Left ventricle myocardium inferior (tissue), 1 donor: ENCODE measurements at places on chromosomes 5 and 9. TPM values are rescaled to one million over a fixed set of nuclear protein-coding genes. Genes with fewer than 3 reads are reported as not detected.

DNA sequence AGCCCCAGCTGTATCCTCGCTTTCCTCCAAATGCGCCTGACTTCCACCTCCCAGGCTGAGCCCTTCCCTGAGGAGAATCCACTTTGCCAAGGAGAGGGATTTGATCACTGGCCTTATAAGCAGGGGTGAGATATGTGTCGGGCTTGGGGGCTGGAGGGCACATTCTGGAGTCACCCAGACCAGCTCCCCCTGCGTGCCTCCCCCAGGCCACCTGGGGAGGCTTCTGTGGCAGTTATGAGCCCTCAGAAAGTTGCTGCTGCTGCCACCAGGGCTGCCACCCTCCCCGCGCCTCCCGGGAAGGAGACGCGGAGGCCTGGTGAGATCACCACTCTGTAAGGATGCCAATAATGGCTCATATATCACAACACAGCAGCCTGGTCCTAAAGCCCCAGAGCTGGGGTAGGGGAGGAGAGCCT, 211.5 kb downstream of the PAPPA start:
- DNase-seq, result peak; percentile 47

- DNase-seq, result peak; percentile 10
Measured at GRCh38 chr9:113570749-113571711, 107.5 kb downstream of the RGS3 start.

DNA sequence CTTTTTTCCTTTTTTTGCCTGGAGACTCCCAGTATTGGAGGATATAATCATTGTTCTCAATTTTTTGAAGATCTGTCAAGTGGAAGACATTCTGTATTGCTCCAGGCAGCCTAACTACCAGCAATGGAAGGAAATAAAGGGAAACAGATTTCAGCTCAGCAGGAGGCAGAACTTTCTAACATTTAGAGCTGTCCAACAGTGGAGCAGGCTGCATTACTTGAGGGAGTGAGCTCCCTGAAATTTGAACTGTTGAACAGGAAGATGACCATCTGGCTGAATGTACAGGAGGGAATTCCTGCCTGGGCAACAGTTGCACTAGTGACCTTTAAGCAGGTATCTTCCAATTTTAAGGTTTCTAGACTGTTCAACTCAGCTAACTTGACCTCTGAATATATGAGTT, 1.1 kb upstream of the GAPVD1 start:
- no peak for DNase-seq

- no peak for DNase-seq
Measured at GRCh38 chr9:108722396-108722795, 133.4 kb downstream of the ACTL7B start.

GRCh38 chr5:168317521-168318147, 26.2 kb downstream of the WWC1 start:
- DNase-seq, result no peak

- DNase-seq, result no peak
Measured at GRCh38 chr5:80453366-80453765, 34.5 kb upstream of the FAM151B start.

DNA sequence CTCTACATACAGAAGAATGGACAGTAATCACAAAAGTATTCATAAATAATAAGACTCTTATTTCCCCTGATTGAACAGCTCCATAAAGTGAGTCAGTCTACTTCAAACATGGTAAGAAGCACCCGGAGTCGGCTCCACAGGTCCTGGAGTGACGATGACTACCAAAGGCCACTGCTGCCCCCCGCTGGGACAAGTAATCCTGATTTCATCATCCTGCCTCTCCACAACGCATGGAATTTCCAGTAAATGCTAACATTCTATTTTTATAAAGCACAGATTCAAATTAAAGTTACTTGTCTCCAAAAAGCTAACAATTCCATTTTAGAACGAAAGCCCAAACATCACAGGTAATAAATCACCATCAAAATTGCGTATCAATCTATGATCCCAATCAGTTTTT, 16.2 kb downstream of the ATPSCKMT start:
- DNase-seq, result no peak

GRCh38 chr5:143350751-143351602, 52.5 kb downstream of the NR3C1 start:
- DNase-seq, result no peak

DNA sequence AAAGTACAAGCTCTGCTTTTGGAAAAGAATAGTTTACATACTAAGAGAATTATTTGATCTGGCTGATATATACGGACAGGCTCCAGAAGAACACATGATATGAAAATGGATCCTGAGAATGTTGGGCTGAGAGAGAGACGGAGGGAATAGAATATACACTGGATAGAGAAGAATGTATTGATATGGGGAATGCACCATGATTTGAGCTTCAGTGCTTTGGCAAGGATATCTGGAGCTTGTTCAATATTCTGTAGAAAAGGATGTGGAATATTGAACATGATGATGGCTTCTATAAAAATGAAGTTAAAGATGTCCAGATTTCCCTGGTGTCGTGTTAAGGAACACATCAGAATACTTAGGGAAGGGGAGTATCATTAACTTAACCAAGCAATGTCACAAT, 280.5 kb upstream of the VLDLR start:
- DNase-seq, result no peak

DNA sequence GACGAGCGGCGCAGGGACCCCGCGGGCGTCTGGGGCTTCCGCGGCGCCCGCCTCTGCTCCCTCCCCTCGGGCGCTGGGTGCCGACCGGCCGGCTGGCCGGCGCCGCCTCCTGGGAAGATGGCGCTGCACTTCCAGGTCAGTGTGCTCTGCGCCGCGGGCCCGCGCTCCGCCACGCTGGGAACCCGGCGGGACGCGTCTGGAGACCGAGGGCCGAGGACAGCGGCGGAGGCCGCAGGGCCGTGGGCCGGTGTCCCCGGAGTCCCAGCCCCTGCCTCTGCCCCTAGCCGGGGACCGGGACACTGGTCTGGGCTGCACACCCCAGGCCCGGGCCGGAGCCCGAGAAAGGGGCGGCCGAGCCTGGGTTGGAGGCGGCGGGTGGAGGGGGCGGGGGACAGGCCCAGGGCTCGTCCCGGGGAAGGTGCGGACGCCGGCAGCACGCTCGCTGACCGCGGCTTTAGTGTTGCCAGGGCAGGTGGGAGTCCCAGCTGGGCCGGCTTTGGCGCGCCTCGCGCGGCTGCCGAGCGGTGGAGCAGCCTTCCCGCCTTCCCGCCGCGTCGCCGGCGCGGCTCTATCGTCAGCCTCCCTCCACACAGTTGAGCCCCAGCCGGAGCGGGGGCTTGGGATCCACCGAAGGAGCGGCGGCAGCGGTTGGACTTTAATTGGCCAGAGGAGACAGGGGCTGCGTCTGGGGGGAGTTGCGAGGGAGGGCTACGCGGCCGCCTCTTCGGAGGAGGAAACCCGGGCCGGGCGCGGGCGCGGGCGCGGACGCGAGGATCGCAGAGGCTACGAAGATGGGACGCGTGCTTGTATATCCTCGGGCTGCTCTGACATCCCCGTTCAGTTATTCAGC, at the start of gene RANBP17:
Gene RANBP17 (plus strand): TSS at position 102 of the 850 bp plus-strand sequence.
- peak; percentile 16 for DNase-seq

DNA sequence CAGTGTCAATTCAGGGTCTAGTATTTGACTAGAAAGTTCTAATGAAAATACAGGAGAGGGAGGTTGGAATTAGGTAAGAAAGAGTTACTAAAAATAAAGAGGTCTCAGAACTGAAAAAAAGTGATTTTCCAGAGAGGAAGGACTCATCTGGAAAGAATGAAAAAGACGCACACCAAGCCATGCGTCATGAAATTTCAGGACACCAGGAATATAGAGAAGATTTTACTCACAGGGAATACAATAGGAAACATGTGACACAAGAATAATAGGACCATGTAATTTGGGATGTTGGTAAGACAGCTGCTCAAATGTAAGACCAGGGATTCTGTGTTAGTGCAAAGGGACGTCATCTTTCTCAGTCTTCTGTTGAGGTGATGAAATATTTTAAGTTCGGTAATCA, 224.7 kb downstream of the GDNF start:
- no peak for DNase-seq

DNA sequence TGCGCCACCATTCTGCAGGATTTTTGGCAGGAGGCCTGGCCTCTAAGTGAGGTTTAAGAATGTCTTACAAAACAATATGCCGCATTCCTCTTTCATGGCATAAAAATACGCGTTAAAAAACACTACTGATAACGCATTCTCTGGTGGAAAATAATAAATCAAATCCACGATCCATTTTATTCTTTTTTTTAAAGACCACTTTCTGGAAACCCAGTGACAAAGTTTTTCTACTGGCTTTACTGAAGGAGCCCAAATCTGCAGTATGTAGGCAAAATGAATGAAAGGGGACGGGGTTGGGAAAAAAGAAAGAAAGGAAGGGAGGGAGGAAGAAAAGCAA, 2.0 kb downstream of the SV2C start:
- DNase-seq, result no peak

DNA sequence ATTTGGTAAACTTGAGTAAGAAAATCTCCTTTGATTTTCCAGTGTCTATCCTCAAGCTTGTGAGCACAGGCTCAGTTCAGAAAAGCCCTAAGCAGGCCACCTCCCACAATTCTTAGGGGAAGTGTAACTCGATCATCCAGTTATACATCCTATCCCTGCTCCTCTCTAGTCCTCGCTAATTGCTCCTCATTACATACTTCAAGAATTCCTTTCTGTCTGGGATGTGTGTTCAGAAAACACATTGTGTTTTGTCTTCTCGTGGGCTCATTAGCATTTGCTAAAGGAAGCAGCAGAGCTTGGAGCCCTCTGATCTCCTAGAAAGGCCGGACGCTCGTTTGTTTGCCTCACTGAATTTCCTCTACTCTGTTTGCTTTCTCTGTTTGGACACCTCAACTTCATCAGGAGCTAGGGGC, 268.2 kb upstream of the RFX3 start:
- no peak for DNase-seq

- no peak for DNase-seq
Measured at GRCh38 chr9:80410106-80410505, 838.3 kb downstream of the TLE4 start.

DNA sequence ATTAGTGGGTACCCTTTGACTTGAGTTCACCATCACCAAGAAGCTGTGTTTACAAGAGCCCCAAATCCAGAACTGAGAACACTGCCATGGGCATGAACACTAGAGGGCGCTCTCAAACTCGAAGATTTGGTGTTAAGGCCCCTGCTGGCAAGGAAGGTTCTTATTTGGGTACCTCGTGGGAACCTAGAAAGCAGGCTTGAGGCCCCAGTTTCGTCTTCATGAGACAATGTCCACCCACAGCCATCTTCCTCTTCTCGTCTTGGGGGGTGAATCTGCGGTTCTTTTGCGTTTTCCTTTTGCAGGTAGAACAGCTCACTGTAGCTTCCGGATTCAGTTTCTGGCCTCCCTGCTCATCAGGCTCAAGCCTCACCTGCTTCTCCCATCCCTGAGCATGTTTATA, 184.0 kb downstream of the SEMA5A start:
- peak; percentile 24 for DNase-seq

DNA sequence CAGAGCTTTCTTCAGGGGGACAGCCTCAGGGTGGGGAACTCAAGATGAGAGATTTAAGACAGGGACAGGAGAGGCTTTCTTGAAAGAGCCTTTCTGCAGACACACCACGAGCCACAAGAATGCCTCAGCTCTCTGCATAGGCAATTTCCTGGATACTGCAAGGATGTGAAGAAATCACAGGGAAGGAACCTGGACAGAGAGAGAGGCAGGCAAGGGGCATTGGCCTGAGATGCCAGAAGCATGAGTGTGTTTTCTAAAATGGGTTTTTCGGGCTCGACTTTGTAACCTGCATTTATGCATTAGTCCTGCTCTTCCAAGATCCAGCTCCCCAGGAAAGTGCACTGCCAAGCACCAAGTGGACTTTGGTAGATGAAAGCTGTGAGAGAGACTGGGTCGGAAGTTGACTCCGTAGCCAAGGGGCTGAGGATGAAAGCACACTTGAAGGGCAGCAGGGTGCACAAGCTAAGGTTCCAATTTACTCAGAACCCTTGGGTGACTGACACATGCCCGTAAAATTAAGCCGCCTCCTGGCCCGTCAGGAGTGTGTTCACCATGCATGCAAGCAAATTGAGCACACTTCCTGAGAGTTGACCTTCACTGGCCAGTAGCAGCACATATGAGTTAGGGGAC, 90.9 kb downstream of the CFAP90 start:
- DNase-seq, result no peak

GRCh38 chr5:177036921-177037320, 14.4 kb downstream of the ZNF346 start:
- no peak for DNase-seq

DNA sequence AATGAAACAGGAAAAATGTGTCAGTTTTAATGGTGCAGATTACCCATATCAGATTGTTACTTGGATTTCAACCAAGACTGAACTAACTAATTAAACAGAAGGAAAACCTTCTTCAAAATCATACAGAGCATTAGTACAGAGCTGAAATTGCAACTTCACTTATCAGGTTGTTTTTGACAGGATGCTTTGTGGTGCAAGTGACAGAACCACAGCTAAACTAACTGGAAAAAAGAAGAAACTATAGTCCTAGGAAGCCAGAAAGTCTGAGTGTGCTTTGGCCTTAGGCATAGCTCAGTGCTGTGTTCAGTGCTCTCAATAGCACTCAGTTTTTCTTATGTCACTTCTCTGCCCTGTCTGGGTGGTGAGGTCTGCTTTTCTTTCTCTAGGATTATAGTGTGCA, 267.4 kb downstream of the CHSY3 start:
- DNase-seq, result no peak

DNA sequence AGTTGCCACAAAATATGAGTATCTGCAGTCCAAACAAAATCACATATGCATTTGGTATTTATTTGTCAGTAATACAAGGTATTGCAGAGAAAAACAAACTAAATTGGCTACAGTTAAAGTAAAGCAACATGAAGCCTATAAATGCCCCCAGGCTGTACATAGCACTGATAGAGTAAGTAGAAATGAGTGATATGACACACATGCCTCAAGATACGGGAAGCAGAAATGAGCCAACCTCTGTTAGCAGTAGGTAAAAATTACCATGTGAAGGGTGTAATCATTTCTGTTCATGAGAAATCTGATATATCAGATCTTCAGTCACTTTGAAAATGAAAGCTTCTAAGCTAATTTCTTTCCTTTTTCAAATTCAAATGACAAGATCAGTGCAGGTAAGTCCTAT, 131.1 kb downstream of the CHSY3 start:
- no peak for DNase-seq

The IL31RA gene
- 0.27 TPM for total RNA-seq

The PCDHA13 gene
- not detected for total RNA-seq

The DMRT3 gene
- not detected for total RNA-seq

The LCN15 gene
- total RNA-seq, result 0.41 TPM

The ADAMTSL2 gene
- total RNA-seq, result 6.0 TPM

The PHF24 gene
- 0.11 TPM for total RNA-seq

The LMAN2 gene
- 60.0 TPM for total RNA-seq

The SCGB3A1 gene
- not detected for total RNA-seq

The FIBCD1 gene
- 0.58 TPM for total RNA-seq

The CD180 gene
- total RNA-seq, result 0.44 TPM

The ACTBL2 gene
- not detected for total RNA-seq

The CDKN2B gene
- total RNA-seq, result 0.82 TPM
